ENCODE measurements at places on chromosomes 13 and 19. TPM values are rescaled to one million over a fixed set of nuclear protein-coding genes. Genes with fewer than 3 reads are reported as not detected.
A peak's percentile ranks its signal among the peaks of the same experiment; 100 is the strongest.

Gene AP1M2
- polyA plus RNA-seq, result not detected

Gene MUC16
- polyA plus RNA-seq, result not detected

- no peaks in the 10 kb centered on the region for H3K27me3 ChIP-seq
- H3K4me3 ChIP-seq, result no peak overlapping the region
- no peaks in the 10 kb centered on the region for H3K36me3 ChIP-seq
These were observed 221.2 kb downstream of the MAB21L1 start for GRCh38 chr13:35255241-35255640.

- no peak for DNase-seq
- no peaks in the 10 kb centered on the region for H3K27me3 ChIP-seq
- no peaks in the 10 kb centered on the region for H3K36me3 ChIP-seq
- no peaks in the 10 kb centered on the region for H3K4me1 ChIP-seq
- no peak overlapping the region for H3K27ac ChIP-seq
These were observed 615.4 kb upstream of the MIR17HG start for GRCh38 chr13:90732049-90732448.

GRCh38 chr19:28425046-28425931 lies 787.7 kb downstream of the UQCRFS1 start:
- no peaks in the 10 kb centered on the region for H3K27me3 ChIP-seq
- H3K4me3 ChIP-seq, result no peak overlapping the region
- no peaks in the 10 kb centered on the region for H3K4me1 ChIP-seq
- no peaks in the 10 kb centered on the region for H3K36me3 ChIP-seq

Gene RXFP2
- polyA plus RNA-seq, result not detected

DNA sequence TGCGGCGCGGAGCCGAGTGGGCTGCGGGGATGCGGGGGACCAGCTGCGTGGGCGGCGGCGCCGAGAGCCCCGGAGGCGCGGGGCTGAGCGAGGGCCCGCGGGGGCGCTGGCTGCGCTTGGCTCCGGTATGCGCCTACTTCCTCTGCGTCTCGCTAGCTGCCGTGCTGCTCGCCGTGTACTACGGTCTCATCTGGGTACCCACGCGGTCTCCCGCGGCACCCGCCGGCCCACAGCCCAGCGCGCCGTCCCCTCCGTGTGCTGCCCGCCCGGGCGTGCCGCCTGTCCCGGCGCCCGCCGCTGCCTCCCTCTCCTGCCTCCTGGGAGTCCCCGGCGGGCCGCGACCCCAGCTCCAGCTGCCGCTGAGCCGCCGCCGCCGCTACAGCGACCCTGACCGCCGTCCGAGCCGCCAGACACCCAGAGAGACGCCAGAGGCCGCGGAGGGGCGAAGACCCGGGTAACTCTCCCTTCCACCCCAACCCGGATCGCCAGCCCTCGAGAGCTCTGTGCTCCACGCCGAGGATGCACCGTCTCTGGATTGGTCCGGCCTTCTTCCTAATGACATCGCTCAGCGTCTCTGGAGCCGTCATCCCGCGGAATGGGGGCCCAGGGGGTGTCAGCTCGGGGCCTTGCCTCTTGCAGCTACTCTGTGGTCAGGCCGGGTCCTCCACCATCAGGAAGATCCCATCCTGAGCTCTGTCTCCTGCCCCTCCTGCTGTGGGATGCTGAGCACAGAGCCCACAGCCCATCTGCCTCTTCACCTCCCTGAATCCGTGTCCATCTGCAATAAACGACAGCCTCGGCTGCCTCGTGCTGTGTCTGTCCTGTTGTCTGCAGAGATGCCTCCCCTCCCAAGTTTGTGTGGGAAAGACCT lies 441 bp downstream of the INAFM1 start:
- peaks cover 19% of the 10 kb centered on the region for H3K4me1 ChIP-seq
- H3K36me3 ChIP-seq, result peaks cover 8% of the 10 kb centered on the region
- H3K27ac ChIP-seq, result peak overlapping the region; percentile 39
- H3K27me3 ChIP-seq, result no peaks in the 10 kb centered on the region

DNA sequence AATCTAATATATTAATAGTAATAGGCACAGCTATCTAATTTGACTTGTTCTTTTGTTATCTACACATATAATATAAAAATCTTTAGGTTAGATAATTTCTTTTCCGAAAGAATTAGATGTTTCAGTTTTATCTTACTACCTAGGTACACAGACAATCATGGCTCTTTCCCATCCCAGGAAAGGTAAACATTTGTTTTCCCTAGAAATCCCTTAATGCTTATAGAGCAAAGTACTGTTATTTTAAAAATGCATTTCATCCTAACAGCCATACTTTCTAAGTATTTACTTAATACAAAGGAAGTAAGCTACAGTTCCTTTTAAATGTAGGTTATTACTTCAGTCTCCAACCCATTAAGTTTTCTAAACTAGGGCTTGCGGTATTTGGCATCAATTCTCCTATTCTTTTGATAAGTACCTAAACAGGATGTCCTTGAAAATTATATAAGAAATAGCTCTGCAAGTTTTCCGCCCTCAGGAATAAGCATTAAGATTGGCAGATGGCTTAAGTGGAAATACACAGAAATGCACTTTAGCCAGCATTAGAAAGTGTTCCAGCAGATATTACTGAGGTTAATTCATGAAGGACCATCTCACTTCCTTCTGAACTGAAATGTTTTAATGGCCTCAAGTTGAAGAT lies 616.2 kb upstream of the SPRY2 start:
- no peak overlapping the region for H3K27ac ChIP-seq
- no peak overlapping the region for H3K4me3 ChIP-seq
- no peak for DNase-seq
- no peaks in the 10 kb centered on the region for H3K27me3 ChIP-seq

- no peak for DNase-seq
- peaks cover 94% of the 10 kb centered on the region for H3K4me1 ChIP-seq
- H3K36me3 ChIP-seq, result no peaks in the 10 kb centered on the region
- H3K27me3 ChIP-seq, result no peaks in the 10 kb centered on the region
These were observed 27.2 kb downstream of the RANBP3 start for GRCh38 chr19:5950741-5951140.

GRCh38 chr13:95480131-95480545 lies 72.4 kb upstream of the CLDN10 start:
- no peaks in the 10 kb centered on the region for H3K4me1 ChIP-seq
- H3K27ac ChIP-seq, result no peak overlapping the region
- no peak for DNase-seq
- H3K27me3 ChIP-seq, result no peaks in the 10 kb centered on the region
- no peak overlapping the region for H3K4me3 ChIP-seq
- H3K36me3 ChIP-seq, result no peaks in the 10 kb centered on the region

Gene IRGC
- not detected for polyA plus RNA-seq

DNA sequence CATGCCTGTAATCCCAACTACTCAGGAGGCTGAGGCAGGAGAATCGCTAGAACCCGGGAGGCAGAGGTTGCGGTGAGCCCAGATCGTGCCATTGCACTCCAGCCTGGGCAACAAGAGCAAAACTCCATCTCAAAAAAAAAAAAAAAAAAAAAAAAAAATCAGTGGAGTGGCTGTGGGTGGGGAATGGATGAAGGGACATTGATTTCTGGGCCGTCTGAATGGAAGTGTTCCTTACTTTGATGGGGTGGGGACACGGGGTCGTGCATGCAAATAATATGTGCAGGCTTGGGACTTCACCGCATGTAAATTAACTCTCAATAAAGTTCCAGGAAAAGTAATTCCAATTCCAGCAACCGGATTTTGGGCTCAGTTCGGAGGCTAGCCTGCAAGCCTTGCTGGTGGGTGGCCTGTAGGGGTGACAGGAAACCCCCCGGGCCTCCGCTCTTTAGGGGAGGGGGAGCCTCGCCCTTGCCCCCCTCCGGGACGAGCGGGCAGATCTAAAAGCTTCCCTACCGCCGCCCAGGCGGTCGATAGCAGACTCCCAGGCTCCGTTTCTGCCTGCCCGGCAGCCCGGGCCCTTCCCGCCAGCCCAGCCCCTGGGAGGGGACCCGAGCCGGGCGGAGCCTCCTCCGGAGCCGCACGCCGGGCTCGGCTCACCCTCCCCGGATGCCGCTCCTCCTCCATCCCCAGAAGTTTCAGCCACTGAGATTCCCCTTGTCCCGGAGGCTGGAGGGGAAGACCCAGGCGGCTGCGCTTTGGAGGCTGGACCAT lies 48.0 kb upstream of the ADGRE5 start:
- no peak for DNase-seq
- no peaks in the 10 kb centered on the region for H3K36me3 ChIP-seq
- peaks cover 15% of the 10 kb centered on the region for H3K4me1 ChIP-seq
- no peaks in the 10 kb centered on the region for H3K27me3 ChIP-seq

- H3K4me1 ChIP-seq, result peaks cover 10% of the 10 kb centered on the region
- H3K4me3 ChIP-seq, result peak overlapping the region; percentile 1
- peaks cover 3% of the 10 kb centered on the region for H3K27me3 ChIP-seq
These were observed 125.7 kb downstream of the TNFRSF19 start for GRCh38 chr13:23695711-23696464.

Gene IFNL1
- 1.6 TPM for polyA plus RNA-seq

Gene C19orf85
- polyA plus RNA-seq, result not detected

DNA sequence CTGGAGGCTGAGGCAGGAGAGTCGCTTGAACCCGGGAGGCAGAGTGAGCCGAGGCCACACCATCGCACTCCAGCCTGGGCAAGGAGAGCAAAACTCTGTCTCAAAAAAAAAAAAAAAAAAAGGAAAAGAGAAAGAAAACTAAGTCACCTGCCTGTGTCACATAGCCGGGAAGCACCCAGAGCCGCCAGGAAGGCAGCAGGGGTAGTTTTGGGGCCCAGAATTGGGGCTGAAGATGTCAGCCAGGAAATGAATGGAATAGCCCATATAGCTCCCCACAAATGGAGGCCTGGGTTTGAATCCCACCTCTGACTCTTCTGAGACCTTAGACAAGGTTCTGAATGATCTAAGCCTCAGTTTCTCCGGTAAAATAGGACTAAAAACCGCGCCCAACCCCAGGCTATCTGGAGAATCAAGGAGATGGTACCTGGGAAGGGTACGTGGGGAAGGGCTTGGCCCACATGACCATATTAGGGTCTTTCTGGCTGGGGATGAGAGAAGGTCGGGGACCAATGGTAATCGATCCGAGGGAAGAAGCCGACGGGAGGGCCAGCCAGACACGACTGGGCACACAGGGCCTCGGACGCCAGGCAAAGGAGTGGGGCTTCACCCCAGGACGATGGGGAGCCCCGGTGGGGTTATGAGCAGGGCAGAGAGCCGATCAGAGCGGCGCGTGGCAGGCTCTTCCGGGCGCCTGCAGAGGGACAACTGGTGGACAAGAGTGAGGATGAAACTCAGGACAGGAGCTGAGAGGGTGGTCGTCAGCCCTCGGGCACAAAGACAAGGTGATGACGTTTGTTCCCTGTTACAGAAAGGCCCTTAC lies 14.4 kb downstream of the CCDC124 start:
- H3K27me3 ChIP-seq, result peaks cover 18% of the 10 kb centered on the region
- peak overlapping the region; percentile 100 for H3K27ac ChIP-seq
- H3K4me3 ChIP-seq, result no peak overlapping the region

DNA sequence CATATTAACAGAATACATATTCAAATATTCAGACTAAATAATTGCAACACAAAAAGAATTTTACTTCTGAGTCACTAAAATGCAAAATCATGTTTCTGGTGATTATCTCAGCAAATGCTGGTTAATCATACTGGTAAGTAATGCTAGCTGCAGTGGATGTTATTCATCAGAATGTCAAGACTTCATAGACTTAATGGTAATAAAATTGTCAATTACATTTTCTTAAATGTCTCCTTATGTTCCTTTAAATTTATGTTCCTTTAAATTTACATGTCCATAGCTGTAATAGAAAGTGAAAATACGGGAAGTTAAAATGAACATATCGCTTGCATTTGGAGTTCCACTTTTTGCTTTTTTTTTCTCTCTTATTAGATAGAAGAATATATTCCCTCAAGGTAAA lies 853.0 kb downstream of the SLITRK6 start:
- H3K27ac ChIP-seq, result no peak overlapping the region
- H3K4me3 ChIP-seq, result no peak overlapping the region
- no peaks in the 10 kb centered on the region for H3K27me3 ChIP-seq
- DNase-seq, result no peak

DNA sequence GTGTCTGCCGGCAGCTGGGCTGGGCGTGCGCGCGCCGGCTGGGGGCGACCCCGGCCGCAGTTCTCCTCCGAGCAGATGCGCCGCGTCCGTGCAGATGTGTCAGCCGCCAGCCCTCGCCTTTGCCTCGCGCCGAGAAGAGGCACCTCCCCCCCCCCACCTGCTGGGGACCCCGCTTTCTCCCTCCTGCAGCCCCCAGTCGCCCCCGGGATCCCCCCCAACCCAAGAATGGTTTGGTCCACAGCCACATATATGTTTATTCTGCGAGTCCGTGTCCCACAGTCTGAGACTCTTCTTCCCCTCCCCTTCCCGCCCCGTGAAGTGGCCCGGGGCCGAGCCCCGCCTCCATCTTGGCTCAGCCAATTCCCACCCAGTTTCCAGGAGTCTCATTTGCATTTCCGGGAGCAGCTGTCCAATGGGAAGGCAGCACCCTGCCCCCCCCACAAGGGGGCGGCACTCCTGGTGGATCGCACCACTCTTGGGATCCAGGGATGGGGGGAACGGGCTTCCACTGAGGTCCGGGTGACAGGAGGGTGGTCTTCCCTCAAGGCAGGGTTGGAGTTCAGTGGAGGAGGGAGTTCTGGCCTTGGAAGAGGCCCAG lies 8.6 kb downstream of the ISOC2 start:
- H3K36me3 ChIP-seq, result no peaks in the 10 kb centered on the region
- H3K4me3 ChIP-seq, result no peak overlapping the region
- DNase-seq, result no peak
- no peaks in the 10 kb centered on the region for H3K27me3 ChIP-seq
- H3K4me1 ChIP-seq, result peaks cover 10% of the 10 kb centered on the region

Gene LHB
- polyA plus RNA-seq, result not detected
